ENCODE measurements at places on chromosomes 11 and 22.

GRCh38 chr11:60347084-60347797, 20.2 kb downstream of the MS4A6E start:
- DNase-seq: no peak

DNA sequence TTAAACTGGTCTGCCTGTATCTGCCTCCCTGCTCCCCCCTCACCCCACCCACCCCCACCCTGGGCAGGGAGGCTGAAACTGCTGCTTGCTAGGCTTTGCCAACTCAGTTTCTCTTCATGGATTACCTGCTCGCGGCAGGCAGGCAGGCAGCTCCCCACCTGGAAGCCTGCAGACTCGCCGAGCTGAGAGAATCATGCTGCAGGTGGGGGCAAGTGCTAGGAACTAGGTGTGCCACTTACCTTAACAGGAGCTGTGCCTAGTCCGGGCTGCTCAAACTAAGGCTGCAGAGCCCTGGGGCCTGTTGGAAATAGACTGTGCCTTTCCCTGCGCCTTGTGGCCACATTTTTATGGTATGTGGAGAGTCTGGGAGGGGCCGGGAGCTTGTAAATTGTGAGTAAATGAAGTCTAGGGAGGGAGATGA, 30.3 kb downstream of the MARK2 start:
- DNase-seq: no peak

DNA sequence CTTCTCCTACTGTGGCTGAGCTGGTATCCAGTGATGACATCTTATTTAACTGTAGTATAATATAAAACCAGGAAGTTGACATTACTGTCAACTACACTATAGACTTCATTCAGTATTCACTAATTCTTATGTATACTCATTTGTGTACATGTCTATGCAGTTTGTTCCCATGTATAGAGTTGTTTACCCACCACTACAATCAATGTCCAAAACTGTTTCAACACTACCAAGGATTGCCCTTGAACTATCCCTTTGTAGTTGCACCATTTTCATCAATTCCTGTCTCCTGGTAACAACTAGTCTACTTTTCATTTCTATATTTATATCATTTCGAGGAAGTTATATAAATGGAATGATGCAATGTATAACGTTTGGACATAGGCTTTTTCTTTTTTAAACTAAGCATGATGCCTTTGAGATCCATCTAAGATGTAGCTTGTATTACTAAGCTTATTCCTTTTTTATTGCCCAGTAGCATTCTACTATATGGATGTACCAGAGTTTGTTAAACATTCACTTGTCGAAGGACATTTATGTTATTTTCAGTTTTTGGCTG, 39.2 kb downstream of the TMEM135 start:
- DNase-seq: no peak

DNA sequence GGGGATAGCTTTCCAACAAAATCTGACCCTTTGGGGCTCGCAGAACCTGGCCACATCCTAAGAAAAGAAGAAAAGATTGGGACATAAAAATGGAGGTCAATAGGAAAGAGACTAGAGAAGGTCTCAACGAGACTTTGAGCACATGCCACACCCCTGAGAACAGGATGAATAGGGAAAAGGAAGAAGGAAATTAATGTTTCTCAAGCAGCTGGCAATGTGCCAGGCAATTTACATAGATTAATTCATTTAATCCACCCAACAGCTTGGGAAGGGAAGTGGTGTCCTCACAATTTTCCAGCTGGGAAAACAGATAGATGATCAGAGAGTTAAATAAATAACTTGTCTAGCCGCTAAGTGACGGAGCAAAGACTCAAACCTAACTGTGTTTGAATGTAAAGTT, 50.7 kb downstream of the PAMR1 start:
- no peak for DNase-seq

- DNase-seq: no peak
These were observed 105.0 kb downstream of the FAT3 start for GRCh38 chr11:92329646-92330045.

DNA sequence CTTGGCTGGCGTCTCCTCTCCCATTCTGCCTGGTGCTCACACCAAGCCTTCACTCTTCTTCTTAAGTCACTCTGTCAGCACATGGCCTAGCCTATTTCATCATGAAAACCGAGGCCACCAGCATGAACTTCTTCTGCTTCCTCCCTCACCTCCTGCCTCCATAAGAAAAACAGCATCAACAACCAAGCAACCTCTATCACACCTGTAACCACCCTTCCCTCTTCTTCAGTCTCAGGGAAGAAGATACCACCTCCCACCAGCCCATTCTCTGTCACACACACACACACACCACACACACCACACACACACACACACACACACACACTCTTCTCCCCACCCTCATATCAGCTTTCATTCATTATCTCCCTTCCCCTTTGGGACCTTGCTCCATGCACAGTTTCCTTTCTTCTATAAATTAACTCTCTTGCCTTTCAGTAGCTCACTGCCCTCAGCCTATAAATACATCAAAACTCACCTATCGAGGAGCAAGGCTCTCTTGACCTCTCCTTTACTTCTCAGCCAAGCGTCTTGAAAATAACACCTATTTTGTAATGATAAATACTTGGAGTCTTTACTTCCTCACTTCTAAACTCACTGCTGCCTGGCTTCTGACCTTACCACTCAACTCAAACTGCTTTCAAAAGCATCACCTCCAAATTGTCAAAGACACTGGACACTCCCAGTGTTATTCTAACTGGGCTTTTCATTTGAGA, 36.6 kb downstream of the SC5D start:
- no peak for DNase-seq

DNA sequence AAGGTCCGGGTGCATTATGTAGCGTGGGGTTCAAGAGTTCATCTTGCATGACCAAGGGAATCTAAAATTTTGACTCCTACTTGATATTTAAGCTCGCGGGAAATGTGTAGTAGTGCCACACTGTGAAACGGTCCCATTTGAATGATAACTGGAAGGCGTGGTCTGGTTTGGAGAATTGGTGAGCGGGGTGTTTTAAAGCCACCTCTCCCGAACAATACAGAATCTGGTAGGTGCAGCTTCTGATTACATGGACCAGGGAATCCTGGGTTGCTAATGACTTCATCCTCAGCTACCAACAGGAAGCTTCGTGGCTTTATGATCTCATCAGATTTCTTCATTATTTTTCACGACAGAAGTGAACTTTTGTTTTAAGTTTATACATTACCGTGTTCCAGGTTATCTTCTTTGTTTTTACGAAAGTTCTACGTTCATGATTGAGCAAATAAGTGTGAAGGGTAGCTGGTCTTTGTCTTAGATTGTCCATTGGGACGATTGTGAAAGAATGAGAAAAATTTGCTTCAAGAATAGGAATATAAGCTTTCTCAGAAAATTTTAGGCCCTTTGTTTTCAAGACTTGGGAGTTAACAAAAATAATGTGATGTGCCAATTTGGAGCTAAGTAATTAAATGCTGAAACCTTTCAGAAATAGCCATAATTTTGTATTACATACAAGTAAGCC, 1.7 kb downstream of the QSER1 start:
- DNase-seq: no peak

DNA sequence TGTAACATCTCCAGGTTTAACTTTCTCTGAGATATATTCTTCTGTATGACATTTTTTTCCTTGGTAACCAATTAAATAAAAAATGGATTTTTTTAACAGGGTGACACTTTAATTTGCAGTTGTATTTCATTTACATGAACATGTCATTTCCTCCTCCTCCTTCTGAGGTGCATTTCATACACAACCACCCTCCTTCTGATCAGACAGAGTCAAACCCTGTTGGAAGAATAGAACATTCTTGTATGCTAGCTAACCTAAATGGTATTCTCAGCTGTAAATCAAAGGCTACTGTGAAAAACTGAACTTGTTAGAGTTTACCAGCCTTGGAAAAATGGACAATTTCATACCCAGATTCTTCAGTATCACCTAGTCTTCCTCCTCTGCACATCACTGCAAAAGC, 52.7 kb upstream of the CHRM4 start:
- no peak for DNase-seq

DNA sequence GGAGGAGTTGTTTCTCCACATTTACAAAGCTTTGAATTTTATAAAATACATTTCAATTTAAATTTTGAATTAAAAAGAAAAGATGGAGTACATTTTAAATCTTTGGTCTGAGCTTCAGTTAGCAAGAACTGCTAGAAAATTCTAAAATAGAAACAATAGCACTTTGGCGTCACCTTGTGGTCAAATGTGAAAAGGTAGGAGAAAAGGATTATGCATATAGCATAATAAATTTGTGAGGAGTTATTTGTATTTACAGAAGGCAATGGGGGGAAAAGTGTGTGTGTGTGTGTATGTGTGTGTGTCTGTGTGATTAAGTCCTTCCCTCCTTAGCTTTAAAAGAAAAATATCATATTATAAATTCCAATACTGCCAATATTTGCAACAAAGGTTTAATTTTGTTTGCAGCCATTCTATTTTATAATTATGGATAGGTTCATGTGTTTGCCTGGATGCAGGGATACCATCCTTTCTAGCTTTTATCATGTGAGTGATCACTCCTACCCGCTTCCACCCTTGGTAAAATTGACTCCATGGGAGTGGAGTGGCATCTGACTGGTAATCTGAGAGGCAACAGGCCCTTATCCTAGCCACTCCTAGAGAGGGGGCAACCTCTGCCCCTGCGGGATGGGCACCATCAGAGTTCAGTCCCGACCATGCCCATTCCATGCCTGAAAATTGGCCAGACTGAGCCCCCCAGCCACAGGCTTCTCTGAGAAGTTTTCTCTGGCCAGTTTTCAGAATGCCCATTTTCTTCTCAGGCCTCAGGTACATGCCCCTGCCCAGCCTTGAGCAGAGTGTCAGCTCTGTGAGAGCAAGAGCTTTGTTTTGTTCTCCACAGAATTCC, 13.6 kb upstream of the LGR4 start:
- DNase-seq: no peak

GRCh38 chr11:11038352-11038751, 180.5 kb upstream of the ZBED5 start:
- DNase-seq: no peak

Measured in stimulated activated CD8-positive, alpha-beta memory T cell treated with anti-CD3 and anti-CD28 coated beads, Interleukin-15, amount 100 ng/mL, for 24 hours (primary cell).